ENCODE measurements at places on chromosomes 4 and X.

DNA sequence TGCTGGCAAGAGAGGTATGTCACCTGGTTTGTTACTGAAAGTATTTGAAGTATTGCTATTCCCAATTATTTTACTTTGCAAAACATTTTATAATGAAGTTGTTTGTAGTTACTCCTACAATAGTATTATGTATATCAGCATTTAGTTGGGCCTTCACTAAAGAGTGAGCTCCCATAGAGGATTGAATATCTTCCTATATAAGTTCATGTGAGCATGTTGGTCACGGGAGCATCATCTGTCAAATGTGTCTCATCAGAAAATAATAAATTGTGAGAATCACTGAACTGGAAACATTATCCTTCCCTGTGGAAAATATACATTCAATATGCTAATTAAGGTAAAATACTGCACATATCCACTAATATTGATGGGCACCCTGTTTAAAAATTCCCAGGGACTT is 360.1 kb upstream of the ADGRL3 start:
- DNase-seq = no peak

GRCh38 chr4:166274136-166274761 is 401.2 kb downstream of the TLL1 start:
- no peak for DNase-seq

- DNase-seq = no peak
Measured at GRCh38 chr4:176205299-176205698, 9.9 kb upstream of the SPATA4 start.

DNA sequence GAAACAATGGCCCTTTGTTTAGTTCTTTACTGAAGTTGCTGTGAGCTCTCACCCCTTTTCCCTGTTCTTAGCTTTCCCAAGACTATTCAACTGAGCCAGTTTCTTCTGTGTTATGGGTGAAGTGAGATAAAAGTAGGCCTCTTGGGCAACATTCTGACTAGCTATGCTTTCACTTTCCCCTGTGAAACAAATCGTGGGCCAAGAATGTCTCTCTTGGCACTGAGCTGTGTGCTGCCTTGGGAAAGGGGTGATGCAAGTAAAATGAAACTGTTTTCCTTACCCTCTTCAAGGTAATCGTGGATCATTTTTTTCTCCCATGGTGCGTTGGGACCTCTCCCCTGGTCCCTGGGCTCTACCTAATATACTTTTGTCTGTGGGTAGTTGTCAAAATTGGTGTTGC is 653.9 kb upstream of the MAGEB2 start:
- DNase-seq = no peak

DNA sequence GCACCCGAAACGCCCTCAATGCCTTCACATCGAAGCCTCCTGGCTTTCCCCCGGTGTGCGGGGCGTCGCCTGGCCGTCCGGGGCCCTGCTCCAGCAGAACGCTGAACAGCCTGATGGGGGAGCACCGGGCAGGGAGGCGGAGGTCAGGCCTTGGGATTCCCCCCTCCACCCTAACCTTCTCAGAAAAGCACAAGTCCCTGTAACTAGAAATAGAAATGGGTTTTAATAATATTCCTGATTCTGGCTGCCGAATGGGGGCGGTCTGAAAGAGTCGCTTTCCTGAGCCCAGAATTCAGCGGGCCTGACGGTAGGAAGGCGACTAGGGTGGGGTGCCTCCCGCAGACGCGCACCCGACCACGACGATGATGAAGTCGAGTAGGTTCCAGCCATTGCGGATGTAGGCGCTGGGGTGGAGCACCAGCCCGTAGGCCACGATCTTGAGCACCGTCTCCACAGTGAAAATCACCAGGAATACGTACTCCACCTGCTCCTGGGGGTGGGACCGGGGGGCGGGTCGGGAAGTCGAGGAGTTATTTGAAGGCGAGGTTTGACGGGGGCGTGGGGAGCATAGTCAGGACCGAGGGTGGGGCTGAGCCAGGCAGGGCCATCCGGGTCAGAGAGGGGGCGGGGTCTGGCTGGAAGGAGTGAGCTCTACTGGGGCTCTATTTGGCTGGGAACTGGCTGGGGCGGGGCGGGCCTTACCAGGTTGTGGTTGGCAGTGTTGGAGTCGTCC is 2.5 kb downstream of the CACNA1F start:
- peak; percentile 72 for DNase-seq

DNA sequence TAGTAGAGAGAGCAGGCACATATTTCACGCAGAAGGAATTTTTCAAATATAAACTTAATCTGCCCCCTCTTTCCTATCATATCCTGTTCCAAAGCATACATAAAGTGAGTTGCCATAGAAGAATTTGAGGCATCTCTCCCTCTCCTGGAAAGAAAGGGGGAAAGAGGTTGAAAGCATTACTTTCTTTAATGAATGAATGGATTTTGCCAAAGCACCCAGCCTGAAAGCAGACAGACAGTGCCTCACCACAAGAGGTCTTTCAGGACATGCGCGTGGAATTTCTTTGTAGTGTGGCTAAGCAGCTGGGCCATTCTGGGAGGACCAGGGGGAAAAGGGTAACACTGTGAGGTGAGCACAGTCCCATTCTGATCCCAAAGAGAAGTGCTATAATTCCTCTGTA is 651.4 kb downstream of the IQCM start:
- DNase-seq = no peak

DNA sequence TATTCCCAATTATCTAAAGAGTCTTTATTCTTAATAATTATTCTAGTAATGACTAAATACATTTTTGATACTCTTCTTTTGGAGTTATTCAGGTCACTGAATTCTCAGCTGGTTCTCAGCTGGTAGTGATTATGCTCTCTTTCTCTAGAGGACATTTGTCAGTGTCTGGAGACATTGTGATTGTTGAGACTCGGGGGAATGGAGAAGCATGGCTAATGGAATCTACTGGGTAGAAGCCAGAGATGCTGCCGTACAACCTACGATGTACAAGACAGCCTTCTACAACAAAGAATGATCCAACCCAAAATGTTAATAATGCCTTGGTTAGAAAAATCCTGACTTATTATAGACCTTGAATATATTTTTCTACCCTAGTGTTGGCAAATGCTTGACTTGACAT is 149.2 kb upstream of the ANKRD50 start:
- no peak for DNase-seq

GRCh38 chrX:12970691-12971202 is 4.2 kb upstream of the TMSB4X start:
- DNase-seq = no peak

GRCh38 chrX:275476-275966 is 5.7 kb upstream of the PLCXD1 start:
- DNase-seq = no peak

DNA sequence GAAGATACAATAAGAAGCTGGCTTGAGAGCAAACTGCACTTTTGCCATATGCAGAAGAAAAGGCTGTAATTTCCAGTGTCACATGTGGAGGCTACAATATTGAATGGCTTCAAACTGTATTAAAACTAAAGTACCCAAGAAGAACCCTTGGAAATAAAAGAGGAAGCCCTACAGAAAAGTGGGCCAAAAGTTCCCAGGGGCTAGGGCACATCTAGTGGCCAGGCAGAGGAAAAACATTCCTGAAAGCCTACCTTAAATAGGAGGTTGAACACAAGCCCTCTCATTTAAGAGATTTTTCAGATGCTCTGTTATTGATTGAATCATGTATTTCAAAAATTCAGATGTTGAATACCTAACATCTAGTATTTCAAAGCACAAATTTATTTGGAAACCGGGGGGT is 40.6 kb upstream of the PRDX4 start:
- DNase-seq = no peak

GRCh38 chr4:144575181-144575580 is 70.8 kb upstream of the HHIP start:
- DNase-seq = peak; percentile 58
